ENCODE measurements at places on chromosomes 3 and 15.

DNA sequence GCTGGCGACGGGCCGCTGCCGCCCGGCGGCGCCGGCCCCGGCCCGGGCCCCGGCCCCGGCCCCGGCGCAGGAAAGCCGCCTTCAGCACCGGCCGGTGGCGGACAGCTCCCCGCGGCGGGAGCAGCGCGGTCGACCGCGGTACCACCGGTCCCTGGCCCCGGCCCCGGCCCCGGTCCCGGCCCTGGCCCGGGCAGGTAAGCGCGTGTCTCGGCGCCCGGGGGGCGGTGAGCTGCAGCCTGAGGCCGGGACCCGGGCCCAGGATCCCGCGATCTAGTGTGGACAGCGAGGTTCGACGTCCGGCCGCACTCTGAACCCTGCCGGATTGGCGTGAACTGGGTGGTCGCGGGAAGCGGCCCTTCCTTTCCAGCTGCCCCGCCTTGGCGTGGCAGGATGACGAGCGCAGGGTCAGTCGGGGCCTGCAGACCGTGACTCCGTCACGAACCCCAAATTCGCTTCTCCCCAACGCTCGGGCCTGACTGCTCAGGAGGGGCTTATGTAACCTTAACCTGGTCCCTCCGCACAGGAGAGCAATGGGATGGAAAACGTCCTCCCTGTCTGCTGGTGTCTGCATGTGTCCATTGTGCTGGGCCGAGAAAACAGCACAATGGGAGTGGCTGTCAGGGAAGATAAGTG, 472 bp downstream of the BSN start:
- DNase-seq = no peak

GRCh38 chr3:30342318-30343060, 263.9 kb upstream of the TGFBR2 start:
- no peak for DNase-seq

GRCh38 chr3:64595253-64595694, 92.5 kb downstream of the ADAMTS9 start:
- no peak for DNase-seq

GRCh38 chr15:42547918-42548248, 710 bp downstream of the LRRC57 start:
- no peak for DNase-seq

DNA sequence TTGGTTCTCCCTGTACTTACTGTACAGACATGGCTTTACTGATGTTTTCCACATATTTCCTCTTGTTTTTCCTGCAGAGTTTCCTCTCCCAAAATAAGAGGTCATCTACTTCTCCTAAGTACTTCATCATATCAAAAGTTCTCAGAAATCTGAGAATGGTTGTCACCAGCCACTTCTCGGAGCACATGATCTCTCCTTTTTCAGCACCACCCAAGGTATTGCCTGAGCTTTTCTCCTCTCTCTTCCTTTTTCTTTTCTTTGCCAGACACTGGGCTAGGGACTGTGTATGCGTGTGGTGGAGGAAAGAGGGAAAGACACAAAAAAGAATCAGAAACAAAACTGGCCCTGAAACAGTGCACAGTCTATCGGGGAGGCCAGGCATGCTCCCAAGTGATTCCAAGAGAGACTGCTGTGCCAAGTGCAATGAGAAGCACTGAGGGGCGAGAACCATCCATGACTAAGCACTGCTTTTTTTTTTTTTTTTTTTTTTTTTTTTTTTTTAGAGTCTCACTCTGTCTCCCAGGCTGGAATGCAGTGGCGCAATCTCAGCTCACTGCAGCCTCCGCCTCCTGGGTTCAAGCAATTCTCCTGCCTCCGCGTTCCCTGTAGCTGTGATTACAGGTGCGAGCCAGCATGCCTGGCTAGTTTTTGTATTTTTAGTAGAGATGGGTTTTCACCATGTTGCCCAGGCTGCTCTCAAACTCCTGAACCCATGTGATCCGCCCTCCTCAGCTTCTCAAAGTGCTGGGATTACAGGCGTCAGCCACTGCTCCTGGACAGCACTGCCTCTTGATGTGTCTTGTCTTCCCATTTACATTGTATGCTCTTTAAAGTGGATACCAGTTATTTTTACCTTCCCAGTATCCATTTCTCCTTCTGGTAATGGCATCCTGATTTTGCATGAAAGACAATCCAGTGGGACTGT, 194.0 kb upstream of the FEZF2 start:
- no peak for DNase-seq

DNA sequence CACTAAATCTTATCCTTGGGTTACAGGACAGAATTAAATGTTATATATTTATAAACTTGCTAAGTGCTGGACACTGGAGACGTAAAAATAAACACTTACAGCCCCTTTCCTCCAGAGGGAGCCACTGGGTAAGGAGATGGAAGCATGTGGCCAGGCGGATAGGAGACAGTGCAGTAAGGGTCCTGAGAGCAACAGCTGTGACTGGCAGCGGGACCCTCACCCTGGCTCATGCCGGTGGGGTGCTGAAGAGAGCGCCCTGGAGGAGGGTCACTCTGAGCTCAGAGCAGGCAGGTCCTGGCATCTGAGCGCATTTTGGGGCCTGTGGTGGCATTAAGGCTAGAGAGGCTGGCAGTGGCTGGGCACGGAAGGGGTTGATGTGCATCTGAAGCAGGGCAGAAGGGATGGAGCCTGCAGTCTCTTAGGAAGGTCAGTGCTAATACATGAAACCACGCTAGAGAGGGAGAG, 16.0 kb downstream of the SEC61A1 start:
- DNase-seq = no peak

GRCh38 chr3:94734206-94734605, 671.3 kb downstream of the NSUN3 start:
- DNase-seq = no peak

DNA sequence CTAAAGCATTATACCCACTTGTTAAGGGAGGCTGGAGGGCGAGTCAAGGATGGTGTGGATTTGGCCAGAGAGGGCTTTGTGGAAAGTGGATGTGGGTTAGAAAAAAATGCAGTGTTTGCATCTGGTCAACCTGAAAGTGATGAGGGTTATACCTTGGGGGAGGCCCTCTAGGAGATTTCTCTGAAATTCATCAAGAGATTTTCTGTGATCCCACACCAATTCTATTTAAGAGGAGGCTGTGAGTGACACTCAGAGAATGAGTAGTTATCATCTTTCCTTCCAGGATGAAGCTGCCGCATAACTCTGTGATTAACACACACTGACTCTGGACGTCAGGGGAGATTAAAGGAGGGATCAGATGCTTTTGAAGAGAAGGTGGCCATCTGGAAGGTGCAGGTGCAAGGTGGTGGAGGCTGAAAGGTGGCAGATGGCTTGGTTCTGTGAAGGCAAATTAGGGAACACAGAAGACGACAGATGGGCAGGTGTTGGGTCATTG, 54.8 kb downstream of the ANAPC13 start:
- DNase-seq = no peak

- no peak for DNase-seq
Observed at GRCh38 chr3:172201136-172201869, 161.9 kb downstream of the FNDC3B start.

DNA sequence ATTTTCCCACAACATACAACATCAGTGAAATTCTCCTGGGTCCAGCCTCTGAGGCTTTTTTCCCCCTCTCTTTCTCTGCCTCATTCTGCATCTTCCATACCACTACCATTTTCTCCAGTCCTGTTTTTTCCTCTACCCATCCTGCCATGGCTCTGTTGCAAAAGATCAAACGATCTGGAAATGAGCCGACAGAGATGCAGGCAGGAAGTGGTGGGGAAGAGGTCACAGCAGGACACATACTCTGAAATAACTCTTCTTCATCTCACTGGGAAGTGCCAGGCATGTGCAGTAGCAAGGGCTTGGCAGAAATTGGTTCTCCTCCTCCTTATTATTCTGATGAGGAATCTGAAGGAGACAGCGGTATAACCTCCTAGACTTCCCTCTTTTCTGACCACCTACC, 114.3 kb downstream of the CORO2B start:
- no peak for DNase-seq

GRCh38 chr3:110314512-110315114, 757.0 kb upstream of the NECTIN3 start:
- DNase-seq = peak; percentile 15

DNA sequence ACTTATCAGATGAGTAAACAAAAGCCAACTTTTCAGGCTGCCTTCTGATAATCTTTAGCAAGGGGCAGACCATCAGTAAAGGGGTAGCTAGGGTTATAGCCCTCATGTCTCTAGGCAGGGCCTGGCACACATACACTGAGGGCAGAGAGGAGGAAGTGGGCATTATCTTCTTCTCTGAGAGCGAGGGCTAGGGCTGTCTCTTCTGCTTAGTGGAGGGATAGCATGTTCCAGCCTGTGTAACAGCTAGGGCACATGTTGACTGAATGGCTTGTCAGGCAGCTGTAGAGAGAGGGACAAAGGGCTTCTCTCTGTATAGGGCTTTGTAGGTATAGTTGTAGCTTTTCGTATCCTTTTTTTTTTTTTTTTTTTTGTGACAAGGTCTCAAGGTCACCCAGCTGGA, 17.8 kb downstream of the CRTC3 start:
- DNase-seq = no peak

GRCh38 chr3:39191773-39192172, 622 bp downstream of the XIRP1 start:
- DNase-seq = no peak

DNA sequence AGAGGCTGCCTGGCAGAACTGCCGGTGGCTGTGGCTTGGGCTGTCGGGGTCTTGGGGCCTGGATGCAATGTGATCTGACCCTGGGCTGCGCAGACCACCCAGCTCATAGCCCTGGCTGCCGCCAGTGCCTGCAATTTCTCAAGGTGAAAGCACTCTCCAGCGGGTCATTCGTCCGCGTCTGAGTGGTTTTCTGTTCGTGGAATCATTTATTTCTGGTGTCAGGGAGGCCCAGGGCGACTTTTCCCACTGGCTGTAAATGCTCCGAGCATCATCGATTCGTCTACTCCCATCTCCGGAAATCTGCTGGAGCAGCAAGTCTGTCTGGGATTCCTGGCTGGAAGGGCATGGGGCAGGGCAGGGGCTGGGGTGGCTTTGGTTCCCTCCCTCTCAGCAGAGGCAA, 40.6 kb upstream of the ADPGK start:
- DNase-seq = no peak

GRCh38 chr3:105987809-105988208, 119.0 kb upstream of the CBLB start:
- DNase-seq = no peak

DNA sequence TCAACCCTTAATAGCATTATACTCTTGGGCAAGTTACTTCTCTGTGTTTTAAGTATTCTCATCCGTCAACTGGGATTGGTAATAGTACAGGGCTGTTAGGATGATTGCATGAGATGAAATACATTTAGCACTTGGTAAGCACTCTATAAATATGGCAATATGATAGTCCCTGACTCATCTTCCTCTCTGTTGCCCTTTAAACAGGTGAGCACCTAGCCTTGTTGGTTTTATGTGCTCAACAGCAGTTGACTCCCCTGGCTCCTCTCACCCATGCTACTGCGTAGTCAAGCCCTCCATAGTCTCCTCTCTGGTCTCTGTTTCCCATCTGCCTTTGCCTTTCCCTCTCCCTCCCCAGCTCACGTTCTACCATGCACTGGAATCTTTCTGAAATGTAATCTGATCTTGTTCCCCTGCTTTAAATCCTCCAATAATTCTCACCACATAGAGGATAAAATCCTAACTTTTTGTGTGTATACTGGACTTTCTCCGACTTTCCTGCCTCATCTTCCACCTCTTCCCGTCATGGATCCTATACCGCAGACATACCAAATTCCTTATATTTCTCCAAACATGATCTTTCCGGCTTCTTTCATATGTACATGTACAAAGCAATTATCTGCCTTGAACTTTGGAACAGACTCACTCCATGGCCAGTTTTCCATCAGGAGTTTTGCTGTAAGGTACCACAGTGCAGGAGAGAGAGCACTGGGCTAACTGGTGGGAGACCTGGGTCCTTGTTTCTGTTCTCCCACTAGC, 42.3 kb downstream of the FSD2 start:
- DNase-seq = no peak

DNA sequence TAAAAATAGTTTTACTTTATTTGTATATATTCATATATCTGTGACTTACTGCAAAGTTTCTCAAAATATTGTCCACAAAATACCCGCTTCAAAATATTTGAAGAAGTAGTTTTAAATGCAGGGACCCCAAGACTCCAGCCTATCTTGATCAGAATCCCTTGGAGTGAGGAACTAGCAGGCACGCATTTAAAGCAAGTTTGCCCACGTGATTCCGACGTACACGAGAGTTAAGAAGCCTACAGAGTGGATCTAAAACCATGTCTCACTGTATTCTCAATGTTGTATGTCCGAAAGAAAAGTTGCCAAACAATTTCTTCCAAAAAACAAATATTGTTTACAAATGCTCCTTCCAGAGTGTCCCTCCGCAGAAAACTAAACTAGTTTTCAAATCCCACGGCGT, 1.7 kb downstream of the GABRB3 start:
- no peak for DNase-seq

- no peak for DNase-seq
Observed at GRCh38 chr3:171743327-171744157, 66.7 kb downstream of the PLD1 start.

DNA sequence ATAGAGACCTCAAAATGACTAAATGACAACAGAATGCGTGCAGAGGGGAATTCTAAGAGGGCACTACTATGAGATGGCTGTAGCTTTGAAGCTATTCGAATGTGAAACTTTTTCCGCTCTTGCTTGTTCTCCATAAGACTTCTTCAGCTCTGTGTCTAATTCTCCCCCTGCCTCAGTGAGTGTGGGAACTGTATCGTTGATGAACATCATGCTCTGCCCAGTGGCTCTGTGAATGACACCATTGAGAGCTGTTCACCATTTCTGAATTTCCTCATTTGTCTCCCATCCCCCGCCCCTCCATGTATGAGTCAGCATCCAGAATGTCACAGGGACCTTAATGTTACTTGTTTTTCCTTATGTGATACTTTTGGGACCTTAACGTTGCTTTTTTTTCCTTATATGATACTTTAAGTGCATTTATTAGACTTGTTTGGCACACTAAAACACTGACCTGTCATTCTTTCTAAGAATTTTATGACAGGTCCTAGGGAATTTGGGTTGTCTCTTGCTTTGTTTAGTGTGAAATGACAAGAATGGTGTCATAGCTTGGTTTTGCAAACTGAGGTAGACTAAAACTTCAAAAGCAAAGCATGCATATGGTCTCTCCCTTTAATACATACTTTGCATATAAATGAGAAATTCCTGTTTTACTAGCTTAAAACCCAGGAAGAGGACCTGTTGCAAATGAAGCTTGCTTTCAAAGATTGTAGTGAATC, 99.6 kb downstream of the FNDC3B start:
- peak; percentile 4 for DNase-seq

- no peak for DNase-seq
Observed at GRCh38 chr3:144289057-144289456, 317.4 kb downstream of the DIPK2A start.

GRCh38 chr15:69720536-69720935, 267.9 kb downstream of the RPLP1 start:
- DNase-seq = no peak
